ENCODE measurements at places on chromosomes 2 and 18.

DNA sequence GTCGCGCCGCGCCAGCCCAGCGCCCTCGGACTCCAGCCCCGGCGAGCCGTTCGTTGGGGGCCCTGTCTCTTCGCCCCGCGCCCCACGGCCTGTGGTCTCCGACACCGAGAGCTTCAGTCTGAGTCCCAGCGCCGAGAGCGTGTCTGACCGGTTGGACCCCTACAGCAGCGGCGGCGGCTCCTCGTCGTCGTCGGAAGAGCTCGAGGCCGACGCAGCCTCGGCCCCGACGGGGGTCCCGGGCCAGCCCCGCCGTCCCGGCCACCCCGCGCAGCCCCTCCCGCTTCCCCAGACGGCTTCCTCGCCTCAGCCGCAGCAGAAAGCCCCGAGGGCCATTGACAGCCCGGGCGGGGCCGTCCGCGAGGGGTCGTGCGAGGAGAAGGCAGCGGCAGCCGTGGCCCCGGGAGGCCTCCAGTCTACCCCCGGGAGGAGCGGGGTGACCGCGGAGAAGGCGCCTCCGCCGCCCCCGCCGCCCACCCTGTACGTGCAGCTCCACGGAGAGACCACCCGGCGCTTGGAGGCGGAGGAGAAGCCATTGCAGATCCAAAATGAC lies 1.4 kb downstream of the PHLPP1 start:
- DNase-seq: peak; percentile 67

GRCh38 chr2:81389203-81389602 lies 1084.7 kb upstream of the LRRTM1 start:
- peak; percentile 54 for DNase-seq

- DNase-seq: no peak
Observed at GRCh38 chr2:143716522-143716921, 587.3 kb downstream of the ARHGAP15 start.

DNA sequence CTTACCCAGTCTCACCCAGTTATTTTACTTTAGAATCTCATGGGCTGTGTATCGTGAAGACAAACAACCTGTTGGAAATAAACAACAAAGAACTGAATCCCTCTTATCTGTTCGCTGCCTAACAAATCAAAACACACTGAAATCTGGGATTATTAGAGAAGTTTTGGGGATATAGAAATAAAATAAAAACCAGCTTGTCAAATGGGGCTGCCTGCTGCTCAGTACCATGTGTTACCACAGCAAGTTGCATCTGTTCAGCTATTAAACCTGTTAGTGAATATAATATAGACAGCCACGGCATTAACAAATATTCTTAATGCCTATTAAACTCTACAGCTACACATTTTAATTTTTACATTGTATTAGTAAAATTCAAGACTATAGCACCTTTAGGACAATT lies 810.8 kb downstream of the NRXN1 start:
- DNase-seq: no peak

- DNase-seq: no peak
Observed at GRCh38 chr2:127388423-127389164, 819 bp upstream of the MAP3K2 start.

DNA sequence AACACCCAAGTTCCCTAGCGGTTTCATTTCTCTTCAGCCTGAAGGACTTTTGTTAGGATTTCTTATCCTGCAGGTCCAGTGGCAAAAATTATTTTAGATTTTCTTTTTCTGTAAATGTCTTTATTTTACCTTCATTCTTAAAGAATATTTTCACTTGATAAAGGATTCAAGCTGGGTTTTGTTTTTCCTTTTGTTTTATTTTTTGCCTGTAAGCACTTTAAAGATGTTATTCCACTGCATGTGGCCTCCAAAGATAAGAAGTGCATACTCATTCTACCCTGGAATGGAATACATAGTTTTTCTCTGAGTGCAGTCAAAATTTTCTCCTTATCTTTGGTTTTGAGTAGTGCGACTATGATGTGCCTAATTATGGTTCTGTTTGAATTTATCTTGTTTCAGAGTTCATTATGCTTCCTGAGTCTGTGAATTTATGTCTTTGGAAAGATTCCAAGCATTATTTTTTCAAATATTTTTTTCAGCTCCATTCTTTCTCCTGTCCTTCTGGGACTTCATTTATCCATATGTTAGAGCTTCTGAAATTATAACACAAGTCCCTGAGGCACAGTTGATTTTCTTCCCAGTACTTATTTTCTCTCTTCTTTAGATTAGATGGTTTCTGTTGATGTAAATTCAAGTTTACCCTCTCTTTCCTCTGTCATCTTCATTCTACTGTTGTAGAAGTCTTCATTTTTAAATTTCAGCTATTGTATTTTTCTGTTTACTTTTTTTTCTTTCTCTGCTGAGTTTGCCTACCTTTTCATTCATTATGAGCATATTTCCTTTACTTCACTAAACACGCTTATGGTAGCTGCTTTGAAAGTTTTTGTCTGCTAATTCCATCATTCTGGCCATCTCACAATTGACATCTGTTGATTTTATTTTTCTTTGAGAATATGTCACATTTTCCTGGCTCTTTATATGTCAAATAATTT lies 69.6 kb downstream of the MAPRE2 start:
- no peak for DNase-seq

- DNase-seq: no peak
Observed at GRCh38 chr18:37343542-37343851, 222.1 kb downstream of the CELF4 start.

DNA sequence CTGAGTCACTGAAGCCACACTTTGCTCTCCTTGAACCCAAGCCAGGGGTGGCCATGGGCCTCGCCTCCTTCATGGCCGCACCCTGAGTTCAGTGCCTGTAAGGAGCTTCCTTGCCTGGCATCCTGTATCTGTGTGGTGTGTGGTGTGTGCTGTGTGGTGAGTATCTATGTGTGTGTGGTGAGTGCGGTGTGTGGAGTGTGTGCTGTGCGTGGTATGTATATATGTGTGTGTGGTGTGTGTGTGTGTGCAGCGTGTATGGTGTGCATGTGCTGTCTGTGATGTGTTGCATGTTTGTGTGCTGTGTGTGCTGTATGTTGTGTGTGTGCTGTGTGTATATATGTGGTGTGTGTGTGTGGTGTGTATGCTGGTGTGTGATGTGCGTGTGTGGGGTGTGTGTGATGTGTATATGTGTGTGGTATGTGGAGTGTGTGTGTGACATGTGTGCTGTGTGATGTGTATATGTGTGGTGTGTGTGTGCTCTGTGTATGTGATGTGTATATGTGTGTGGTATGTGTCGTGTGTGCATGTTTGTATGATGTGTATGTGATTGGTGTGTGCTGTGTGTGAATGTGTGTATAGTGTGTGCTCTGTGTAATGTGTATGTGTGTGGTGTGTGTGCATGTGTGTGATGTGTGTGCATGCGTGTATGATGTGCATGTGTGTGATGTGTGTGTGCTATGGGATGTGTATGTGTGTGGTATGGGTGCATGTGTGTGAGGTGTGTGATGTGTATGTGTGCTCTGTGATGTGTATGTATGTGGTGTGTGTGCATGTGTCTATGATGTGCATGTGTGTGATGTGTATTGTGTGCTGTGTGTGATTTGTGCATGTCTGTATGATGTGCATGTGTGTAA lies 22.6 kb downstream of the PRELID3A start:
- DNase-seq: no peak

GRCh38 chr2:195592105-195592504 lies 64.9 kb upstream of the SLC39A10 start:
- DNase-seq: no peak

GRCh38 chr2:59658906-59659635 lies 894.4 kb downstream of the BCL11A start:
- DNase-seq: no peak

- DNase-seq: no peak
Observed at GRCh38 chr2:85584857-85585780, 888 bp downstream of the VAMP5 start.

DNA sequence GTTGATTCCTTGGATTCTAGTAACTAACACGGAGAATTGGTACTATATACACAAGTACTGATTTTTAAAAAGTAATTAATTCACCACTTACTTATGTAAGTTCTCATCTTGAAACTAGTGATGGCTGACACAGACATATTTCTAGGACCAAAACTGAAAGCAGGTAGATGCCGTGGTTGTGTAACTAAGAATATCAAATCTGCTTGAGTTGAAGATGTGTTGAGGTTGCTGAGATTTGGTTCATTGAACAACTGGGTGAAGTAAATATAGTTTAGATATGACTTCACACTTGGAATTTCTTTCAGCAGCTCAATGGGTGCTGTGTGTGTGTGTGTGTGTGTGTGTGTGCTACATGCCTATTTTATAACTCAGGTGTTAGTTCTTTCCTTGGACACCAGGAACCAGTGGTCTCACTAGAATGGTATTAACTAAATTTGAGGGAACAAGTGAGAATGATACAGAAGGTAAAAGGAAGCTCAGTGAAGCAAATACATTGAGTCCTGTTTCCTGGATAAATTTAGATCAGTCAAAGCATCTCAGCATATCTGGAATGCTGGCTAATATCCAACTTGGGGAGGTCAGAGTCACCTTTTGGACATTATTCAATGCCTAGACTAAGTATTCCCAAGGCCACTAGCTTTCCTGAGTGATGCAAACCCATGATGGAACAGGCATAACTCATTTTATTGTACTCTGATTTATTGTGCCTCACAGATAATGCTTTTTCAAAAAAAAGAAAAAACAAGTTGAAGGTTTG lies 110.7 kb upstream of the ZEB2 start:
- DNase-seq: no peak

DNA sequence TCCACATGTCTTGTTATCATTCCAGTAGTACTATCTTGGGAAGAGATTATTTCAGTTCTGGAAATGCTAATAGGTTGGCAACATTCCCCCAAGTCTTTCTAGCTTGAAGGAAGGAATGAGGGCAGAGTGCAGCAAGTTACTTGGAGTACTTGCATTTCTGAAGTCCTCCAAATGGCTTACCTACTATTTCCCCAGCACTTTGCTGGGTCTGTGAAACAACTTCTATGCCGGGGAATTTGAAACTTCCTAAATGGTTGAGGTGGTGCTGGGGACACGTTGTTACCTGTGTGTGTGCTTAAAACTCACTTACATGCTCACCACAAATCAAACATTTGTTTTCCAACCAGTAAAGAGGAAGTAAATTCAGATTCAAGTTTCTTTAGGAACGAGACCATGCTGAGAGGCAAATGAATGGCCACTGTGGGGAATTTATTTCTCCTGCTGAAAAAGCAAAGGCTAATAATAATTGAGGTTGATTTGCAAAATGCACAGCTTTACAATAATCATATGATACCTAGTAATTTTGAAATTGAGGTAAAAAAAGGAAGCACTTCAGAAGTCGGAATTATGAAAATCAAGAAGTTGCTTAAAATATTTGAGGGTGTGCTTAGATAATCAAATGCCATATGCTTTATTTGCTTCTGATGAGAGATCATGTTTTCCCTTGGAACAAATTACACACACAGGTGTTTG lies 1167.7 kb upstream of the ZEB2 start:
- DNase-seq: peak; percentile 50

GRCh38 chr2:209388446-209389037 lies 35.3 kb upstream of the MAP2 start:
- DNase-seq: no peak

- peak; percentile 71 for DNase-seq
Observed at GRCh38 chr2:64214281-64215115, 70.3 kb upstream of the PELI1 start.

- no peak for DNase-seq
Observed at GRCh38 chr2:47893771-47894170, 12.5 kb downstream of the FBXO11 start.

DNA sequence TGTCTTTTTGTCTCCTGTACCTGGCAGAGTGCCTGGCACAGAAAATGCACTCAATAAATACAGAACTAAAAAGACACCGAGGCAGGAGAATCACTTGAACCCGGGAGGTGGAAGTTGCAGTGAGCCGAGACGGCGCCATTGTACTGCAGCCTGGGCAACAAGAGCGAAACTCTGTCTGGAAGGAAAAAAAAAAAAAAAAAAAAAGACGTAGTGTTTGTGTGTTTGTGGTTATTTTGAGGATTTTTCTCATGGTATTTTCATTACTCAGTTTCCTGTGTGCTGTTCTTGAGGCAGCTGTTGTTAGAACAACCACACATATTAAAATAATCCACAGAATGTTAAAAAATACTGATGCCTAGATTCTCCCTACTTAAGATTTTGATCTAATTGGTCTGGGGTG lies 519.2 kb upstream of the SPHKAP start:
- no peak for DNase-seq

DNA sequence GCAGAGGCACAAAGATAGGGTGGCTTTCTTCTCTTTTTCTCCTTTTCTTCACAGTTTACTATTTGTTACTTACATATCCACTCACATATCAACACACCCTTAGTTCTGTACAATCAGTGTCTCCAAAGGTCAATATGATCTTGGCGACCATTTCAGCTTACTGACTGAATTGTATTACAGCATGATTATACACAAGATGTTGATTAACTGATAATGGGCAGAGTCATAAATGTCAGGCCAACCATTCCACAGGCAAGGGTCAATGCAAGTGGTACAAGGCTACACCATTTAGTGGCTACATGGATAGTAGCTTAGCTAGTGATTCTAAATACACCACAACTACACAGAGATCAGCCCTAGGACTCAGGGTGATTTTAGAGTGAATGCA lies 20.4 kb upstream of the SP3 start:
- no peak for DNase-seq

DNA sequence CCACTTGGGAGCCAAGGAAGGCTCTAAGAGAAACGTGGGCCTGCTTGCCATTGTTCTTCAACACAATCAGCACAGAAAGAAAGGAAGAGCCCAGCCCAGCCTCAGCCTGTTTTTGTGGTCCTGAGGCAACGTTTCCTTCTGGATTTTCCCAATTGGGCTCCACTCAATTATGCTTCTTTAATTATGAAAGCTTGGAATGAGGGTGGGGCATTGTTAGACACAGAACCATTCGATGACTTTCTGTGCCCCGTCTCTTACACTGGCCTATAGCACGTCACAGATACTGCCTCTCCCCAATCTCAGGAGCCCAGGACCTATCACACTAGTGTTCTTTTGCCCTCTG lies 207.4 kb downstream of the ZFP36L2 start:
- no peak for DNase-seq

- DNase-seq: no peak
Observed at GRCh38 chr18:77866351-77866750, 616.7 kb downstream of the GALR1 start.
